ENCODE measurements at places on chromosomes 4 and X. TPM values are rescaled to one million over a fixed set of nuclear protein-coding genes. Genes with fewer than 3 reads are reported as not detected.

- H3K4me3 ChIP-seq: no peak overlapping the region
- no peaks in the 10 kb centered on the region for H3K4me1 ChIP-seq
- no peaks in the 10 kb centered on the region for H3K27me3 ChIP-seq
- no peak for DNase-seq
- H3K36me3 ChIP-seq: no peaks in the 10 kb centered on the region
Measured at GRCh38 chr4:8350352-8350751, 80.8 kb downstream of the HTRA3 start.

- no peaks in the 10 kb centered on the region for H3K4me1 ChIP-seq
- no peak for DNase-seq
- no peak overlapping the region for H3K4me3 ChIP-seq
- H3K27ac ChIP-seq: no peak overlapping the region
- H3K36me3 ChIP-seq: no peaks in the 10 kb centered on the region
- H3K27me3 ChIP-seq: no peaks in the 10 kb centered on the region
Measured at GRCh38 chr4:84324303-84325245, 174.5 kb downstream of the NKX6-1 start.

DNA sequence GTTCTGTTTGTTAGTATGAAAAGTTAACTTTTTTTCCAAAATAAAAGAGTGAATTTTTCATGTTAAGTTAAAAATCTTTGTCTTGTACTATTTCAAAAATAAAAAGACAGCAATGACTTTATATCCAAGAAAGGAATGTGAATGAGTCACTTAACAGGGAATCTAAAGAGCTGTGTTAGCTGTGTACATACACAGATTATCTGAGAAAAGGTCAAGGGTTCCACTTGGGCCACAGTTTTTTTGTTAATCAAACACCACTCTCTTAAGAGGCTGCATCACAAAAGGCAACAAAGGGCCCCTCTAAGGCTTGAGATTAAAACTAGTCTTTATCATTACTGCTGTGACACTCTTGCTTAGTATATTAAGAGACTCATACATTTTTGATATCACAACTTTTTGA is 82.1 kb downstream of the FIP1L1 start:
- DNase-seq: no peak
- no peaks in the 10 kb centered on the region for H3K4me1 ChIP-seq
- H3K27ac ChIP-seq: no peak overlapping the region
- no peak overlapping the region for H3K4me3 ChIP-seq
- H3K36me3 ChIP-seq: peaks cover 50% of the 10 kb centered on the region
- no peaks in the 10 kb centered on the region for H3K27me3 ChIP-seq

GRCh38 chr4:144594471-144594986 is 51.4 kb upstream of the HHIP start:
- H3K4me1 ChIP-seq: no peaks in the 10 kb centered on the region
- no peak overlapping the region for H3K27ac ChIP-seq
- no peak overlapping the region for H3K4me3 ChIP-seq
- no peaks in the 10 kb centered on the region for H3K27me3 ChIP-seq

DNA sequence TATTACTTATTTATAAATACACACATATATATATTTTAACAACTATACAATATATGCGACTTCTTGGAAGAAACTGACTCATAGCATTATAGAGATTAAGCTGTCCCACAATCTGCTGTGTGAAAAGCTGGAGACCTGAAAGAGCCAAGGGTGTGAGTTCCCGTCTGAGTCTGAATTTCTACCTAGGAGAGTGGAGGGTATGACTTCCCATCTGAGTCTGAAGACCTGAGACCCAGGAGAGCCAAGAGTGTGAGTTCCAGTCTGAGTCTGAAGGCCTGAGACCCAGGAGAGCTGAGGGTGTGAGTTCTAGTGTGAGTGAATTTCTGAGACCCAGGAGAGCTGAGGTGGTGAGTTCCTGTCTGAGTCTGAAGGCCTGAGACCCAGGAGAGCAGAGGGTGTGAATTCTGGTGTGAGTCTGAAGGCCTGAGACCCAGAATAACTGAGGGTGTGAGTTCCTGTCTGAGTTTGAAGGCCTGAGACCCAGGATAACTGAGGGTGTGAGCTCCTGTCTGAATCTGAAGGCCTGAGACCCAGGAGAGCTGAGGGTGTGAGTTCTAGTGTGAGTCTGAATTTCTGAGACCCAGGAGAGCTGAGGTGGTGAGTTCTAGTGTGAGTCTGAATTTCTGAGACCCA is 8.9 kb upstream of the P2RY8 start:
- peaks cover 5% of the 10 kb centered on the region for H3K36me3 ChIP-seq
- H3K4me3 ChIP-seq: no peak overlapping the region
- no peak overlapping the region for H3K27ac ChIP-seq
- peaks cover 4% of the 10 kb centered on the region for H3K4me1 ChIP-seq
- peak; percentile 47 for DNase-seq
- no peaks in the 10 kb centered on the region for H3K27me3 ChIP-seq

DNA sequence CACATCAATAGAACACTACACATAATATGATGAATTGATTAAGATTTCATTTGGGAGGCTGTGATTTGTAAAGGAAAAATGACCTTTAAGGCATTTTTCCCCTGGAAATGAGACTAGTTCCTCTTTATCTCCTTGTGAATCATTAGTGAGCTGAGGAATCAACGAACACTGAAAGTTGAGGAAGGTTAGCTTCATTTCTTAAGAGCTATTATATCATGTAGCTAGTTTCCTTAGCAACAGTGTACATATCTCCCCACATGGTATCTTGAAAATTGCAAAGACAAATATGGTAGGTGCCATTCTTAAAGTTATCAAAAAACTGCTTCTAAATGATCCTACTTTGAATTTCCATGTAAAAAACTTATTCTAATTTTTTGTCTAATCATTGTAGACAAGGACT is 127.5 kb upstream of the NRK start:
- H3K36me3 ChIP-seq: no peaks in the 10 kb centered on the region
- no peak overlapping the region for H3K4me3 ChIP-seq
- H3K4me1 ChIP-seq: no peaks in the 10 kb centered on the region

- H3K4me1 ChIP-seq: no peaks in the 10 kb centered on the region
- no peak overlapping the region for H3K27ac ChIP-seq
- H3K4me3 ChIP-seq: no peak overlapping the region
- peaks cover 5% of the 10 kb centered on the region for H3K27me3 ChIP-seq
Measured at GRCh38 chr4:113173793-113174264, 124.4 kb downstream of the ANK2 start.

GRCh38 chrX:132638313-132638712 is 149.5 kb upstream of the MBNL3 start:
- H3K27ac ChIP-seq: no peak overlapping the region
- no peaks in the 10 kb centered on the region for H3K4me1 ChIP-seq
- H3K4me3 ChIP-seq: no peak overlapping the region
- peaks cover 6% of the 10 kb centered on the region for H3K27me3 ChIP-seq
- DNase-seq: no peak

DNA sequence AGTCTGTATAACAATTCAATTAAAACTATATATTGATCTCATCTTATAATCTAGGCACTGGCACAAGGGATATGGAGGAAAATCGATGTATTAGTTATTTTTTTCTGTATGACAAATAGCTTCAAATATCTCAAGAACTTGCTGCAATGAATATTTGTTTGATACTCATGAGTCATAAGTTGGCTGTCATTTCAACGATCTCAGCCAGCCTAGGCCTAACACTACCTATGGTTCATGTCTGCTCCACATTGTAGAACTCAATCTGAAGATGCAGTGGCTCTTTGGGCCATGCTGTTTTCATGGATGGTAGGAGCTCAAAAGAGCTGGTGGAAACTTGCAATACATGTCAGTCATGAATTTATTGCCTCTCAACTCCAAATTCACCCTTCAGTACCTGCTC is 44.7 kb downstream of the MAGEB17 start:
- DNase-seq: no peak
- H3K27me3 ChIP-seq: peaks cover 2% of the 10 kb centered on the region
- no peaks in the 10 kb centered on the region for H3K36me3 ChIP-seq
- H3K4me1 ChIP-seq: no peaks in the 10 kb centered on the region
- H3K4me3 ChIP-seq: no peak overlapping the region
- H3K27ac ChIP-seq: no peak overlapping the region

GRCh38 chr4:116733370-116733769 is 352.0 kb downstream of the TRAM1L1 start:
- DNase-seq: no peak
- H3K27me3 ChIP-seq: no peaks in the 10 kb centered on the region
- H3K4me3 ChIP-seq: no peak overlapping the region
- H3K36me3 ChIP-seq: no peaks in the 10 kb centered on the region

GRCh38 chr4:69126024-69126423 is 29.8 kb downstream of the UGT2B7 start:
- H3K36me3 ChIP-seq: no peaks in the 10 kb centered on the region
- no peaks in the 10 kb centered on the region for H3K4me1 ChIP-seq
- H3K27me3 ChIP-seq: no peaks in the 10 kb centered on the region

- peaks cover 16% of the 10 kb centered on the region for H3K27me3 ChIP-seq
- H3K27ac ChIP-seq: no peak overlapping the region
- peaks cover 7% of the 10 kb centered on the region for H3K36me3 ChIP-seq
- DNase-seq: no peak
Measured at GRCh38 chr4:1400831-1401408, 5.3 kb downstream of the NKX1-1 start.

GRCh38 chrX:25344161-25344936 is 328.6 kb upstream of the ARX start:
- no peaks in the 10 kb centered on the region for H3K36me3 ChIP-seq
- H3K27ac ChIP-seq: no peak overlapping the region
- H3K27me3 ChIP-seq: no peaks in the 10 kb centered on the region
- H3K4me3 ChIP-seq: no peak overlapping the region
- no peak for DNase-seq

- no peak overlapping the region for H3K27ac ChIP-seq
- H3K4me3 ChIP-seq: no peak overlapping the region
- H3K27me3 ChIP-seq: no peaks in the 10 kb centered on the region
- peaks cover 2% of the 10 kb centered on the region for H3K4me1 ChIP-seq
- DNase-seq: no peak
Measured at GRCh38 chr4:112593438-112594133, 43.1 kb downstream of the ZGRF1 start.

GRCh38 chr4:73470728-73471127 is 10.8 kb upstream of the AFM start:
- H3K4me1 ChIP-seq: no peaks in the 10 kb centered on the region
- no peak overlapping the region for H3K4me3 ChIP-seq
- H3K27ac ChIP-seq: no peak overlapping the region
- H3K36me3 ChIP-seq: no peaks in the 10 kb centered on the region
- no peak for DNase-seq

Gene EVC2
- 0.40 TPM for total RNA-seq

Gene REELD1
- not detected for total RNA-seq

Gene KLHL4
- not detected for total RNA-seq

Gene CT45A3
- not detected for total RNA-seq

Gene UTP3
- 45.9 TPM for total RNA-seq

Gene TDO2
- not detected for total RNA-seq
